ENCODE measurements at places on chromosomes 3 and 15. TPM values are rescaled to one million over a fixed set of nuclear protein-coding genes. Genes with fewer than 3 reads are reported as not detected.

DNA sequence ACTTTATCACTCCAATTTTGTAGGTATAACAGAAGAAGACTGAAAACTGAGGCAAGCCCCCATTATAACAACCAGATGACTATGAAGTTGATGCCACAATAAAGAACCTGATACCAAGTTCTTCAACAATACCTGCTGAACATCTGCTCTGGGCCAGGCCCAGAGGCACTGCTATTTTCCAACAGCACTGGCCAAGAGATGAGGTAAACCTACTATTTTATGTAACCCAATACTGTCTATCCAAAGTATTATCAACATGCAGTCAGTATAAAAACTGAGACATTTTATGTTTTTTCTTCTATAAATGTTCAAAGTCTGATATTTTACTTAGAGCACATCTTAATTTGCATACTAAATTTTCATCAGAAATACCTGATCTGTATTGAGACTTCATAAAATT, 6.1 kb downstream of the SPG11 start:
- no peak for DNase-seq

GRCh38 chr3:149473357-149474249, 894 bp upstream of the TM4SF4 start:
- DNase-seq = peak; percentile 56

GRCh38 chr3:99240700-99241099, 339.2 kb upstream of the DCBLD2 start:
- DNase-seq = no peak

The HGD gene
- 14.9 TPM for total RNA-seq

The C3orf85 gene
- 6.6 TPM for total RNA-seq

The ELL3 gene
- total RNA-seq = 34.7 TPM

GRCh38 chr3:12005951-12006625, 1.9 kb downstream of the SYN2 start:
- DNase-seq = no peak

DNA sequence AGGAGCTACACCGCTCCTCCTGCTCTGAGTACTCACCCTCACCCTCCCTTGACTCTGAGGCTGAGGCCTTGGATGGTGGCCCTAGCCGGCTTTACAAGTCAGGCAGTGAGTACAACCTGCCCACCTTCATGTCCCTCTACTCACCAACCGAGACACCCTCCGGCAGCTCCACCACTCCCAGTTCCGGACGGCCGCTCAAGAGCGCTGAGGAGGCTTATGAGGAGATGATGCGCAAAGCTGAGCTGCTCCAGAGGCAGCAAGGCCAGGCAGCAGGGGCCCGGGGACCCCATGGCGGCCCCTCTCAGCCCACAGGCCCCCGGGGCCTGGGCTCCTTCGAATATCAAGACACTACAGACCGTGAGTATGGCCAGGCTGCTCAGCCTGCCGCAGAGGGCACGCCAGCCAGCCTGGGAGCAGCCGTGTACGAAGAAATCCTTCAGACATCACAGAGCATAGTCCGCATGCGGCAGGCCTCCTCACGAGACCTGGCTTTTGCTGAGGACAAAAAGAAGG, 21.2 kb upstream of the APEH start:
- no peak for DNase-seq
